ENCODE measurements at places on chromosomes 6 and 20. TPM values are rescaled to one million over a fixed set of nuclear protein-coding genes. Genes with fewer than 3 reads are reported as not detected.

DNA sequence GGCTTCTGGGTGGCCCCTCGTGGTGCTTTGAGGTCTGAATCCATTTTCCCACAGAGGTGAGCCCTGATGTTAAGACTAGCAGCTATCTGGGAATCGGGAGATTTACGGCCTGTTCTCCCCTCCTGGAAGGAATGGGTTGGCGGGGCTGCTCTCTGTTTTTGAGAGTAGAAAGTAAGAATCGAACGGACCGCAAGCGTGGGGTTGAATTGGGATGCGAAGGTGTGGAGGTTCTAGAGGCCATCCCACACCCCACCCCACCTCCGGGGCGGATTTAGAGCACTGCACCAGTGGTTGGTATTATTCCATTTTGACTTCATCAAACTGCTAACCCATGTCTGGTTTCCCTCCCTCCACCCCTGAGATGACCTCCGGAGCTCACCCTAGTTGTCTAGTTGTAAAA lies 11.5 kb downstream of the PYGB start:
- no peak for ATAC-seq

GRCh38 chr6:44002593-44003344 lies 124.5 kb downstream of the MRPL14 start:
- ATAC-seq, result peak; percentile 90

DNA sequence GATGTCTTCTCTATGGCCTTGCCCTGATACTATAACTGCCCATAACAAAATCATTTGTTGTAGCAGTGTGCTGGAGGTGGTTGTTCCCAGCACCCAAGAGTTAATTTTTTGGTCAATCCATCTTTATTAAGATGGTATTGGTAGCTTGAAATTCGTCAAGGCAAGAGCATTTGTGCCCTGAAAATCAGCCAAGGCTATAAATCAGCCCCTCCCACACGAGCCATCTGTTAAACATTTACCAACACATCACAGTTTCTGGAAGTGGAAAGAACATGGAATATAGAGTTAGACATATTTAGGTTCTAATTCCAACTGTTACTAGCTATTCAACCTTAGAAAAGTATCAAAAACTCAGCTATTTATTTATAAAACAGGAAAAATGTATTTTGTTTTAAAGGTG lies 888.4 kb upstream of the GJE1 start:
- no peak for ATAC-seq

DNA sequence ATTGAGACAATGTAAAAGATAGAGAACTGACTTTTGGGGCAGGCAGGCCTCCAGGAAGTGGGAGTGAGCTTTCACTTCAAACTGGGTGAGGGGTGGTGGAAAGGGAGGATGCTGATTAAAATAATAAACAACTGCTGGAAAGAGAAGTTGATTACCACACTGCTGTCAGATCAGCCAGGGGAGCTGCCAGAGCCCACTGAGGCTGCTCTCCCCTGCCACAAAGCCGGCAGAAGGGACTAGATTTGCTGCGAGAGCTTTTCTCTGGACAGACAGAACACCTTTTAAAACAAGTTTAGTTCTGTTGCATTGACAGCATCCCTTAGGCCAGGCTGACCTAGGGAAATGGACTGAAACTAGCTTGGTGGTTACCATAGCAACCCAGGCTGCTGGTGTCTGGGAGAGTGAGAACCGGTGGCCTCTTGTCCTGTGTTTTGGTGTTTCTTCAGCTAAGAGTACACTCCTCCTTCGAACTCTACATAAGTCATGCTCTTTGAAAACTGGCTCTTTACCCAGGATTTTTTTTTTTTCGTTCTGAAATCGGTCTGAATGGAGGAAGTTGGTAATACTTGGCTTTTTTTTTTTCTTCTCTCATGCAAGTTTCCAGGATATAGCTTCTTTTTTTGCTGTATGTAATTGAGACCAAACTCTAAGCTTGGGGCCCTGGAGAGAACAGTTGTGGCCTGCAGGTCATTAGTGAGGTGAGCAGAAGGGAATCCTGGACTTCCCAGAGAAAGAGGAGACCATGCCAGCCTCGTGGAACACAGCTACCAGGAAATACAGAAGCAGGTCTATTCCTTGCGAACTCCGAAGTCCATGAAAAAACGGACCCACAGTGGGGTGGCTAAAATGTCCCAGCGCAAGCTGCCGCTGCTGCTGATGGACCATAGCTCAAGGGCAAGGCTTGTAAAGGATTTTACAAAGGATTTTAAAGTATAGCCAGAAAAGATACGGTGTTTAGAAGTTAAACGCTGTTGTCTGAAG lies 374.4 kb downstream of the UTRN start:
- peak; percentile 73 for ATAC-seq

GRCh38 chr20:62230276-62230675 lies 8.0 kb upstream of the OSBPL2 start:
- no peak for ATAC-seq

DNA sequence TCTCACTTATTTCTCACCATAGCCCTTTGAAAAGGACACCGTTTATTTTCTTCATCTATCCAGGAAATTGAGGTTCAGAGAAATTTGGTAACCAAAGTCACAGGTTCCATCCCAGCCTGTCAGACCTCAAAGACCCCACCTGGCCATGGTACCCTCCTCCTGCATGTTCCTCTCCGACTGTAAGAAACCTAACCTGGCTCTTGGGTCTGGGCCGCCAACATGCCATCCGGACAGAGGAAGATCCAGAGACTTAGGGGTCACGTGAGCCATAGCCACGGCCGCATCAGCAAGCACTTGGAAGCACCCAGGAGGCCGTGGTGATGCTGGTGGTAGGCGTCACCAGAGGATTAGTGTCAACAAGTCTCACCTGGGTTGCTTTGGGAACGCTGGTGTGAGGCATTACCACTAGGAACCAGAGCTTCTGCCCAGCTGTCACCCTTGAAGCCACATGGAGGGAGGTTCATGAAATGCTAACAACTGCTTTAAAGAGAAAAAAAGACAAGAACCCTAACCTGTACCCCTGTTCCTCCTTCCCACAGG lies 177.1 kb downstream of the EYA2 start:
- no peak for ATAC-seq

DNA sequence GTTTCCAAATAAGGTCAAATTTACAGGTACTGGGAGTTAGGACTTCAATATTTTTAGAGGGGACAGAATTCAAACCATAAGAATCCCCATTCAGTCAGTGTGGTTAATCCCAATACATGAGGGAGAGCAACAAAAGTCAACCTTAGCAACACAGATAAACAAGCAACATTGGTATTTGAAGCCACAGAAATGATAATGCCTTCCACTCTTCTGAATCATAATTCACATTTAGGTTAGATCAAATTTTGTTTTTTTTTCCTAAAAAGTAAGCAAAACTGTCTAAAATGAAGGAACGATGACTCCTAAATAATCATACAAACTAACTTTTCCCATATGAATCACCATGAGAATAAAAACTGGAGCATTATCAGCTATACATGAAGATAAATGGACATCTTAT lies 246.0 kb upstream of the TENT5A start:
- no peak for ATAC-seq

DNA sequence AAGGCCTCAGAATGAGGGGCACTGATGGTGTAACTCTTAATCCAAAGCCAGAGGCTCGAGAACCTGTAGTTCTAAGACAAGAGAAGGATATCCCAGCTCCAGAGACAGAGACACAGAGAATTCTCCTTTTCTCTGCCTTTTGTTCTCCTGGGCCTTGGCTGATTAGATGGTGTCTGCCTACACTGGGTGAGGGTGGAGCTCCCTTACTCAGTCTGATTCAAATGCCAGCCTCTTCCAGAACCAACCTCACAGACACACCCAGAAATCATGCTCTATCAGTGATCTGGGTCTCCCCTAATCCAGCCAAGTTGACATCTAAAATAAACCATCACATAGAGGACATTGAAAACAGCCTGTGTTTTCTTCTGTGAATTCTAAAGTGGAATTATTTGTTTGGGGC lies 68.0 kb upstream of the SMIM28 start:
- no peak for ATAC-seq

- ATAC-seq, result no peak
Measured at GRCh38 chr6:119768201-119768600, 418.6 kb upstream of the MAN1A1 start.

DNA sequence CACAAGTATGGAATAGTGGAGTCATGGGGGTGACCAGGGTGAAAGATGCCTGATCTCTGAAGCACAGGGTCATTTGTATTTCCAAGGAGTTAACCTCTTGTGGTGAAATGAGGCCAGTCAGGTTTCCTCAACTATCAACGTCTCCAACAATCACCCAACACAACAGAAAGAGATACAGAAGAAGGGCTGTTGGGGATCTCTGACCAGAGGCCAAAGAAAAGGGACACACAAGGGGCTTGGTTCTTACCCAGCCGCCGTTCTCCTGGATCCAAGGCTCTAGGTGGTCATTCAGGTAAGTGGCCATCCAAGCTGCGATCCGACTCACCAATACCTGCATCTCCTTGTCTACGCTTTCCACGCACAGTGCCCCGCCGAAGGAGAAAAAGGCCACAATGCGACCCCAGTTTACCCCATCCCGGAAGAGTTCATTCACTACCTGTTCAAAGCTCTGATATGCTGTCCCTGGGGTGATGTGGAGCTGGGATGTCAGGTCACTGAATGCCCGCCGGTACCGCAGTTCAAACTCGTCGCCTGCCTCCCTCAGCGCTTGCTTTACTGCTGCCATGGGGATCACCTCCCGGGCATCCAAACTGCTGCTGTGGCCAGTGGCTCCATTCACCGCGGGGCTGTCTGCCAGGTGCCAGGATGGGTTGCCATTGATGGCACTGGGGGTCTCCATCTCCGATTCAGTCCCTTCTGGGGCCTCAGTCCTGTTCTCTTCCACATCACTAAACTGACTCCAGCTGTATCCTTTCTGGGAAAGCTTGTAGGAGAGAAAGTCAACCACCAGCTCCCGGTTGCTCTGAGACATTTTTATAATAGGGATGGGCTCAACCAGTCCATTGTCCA lies 1.0 kb downstream of the BCL2L1 start:
- no peak for ATAC-seq

- no peak for ATAC-seq
Measured at GRCh38 chr6:5905431-5906339, 101.0 kb downstream of the NRN1 start.

DNA sequence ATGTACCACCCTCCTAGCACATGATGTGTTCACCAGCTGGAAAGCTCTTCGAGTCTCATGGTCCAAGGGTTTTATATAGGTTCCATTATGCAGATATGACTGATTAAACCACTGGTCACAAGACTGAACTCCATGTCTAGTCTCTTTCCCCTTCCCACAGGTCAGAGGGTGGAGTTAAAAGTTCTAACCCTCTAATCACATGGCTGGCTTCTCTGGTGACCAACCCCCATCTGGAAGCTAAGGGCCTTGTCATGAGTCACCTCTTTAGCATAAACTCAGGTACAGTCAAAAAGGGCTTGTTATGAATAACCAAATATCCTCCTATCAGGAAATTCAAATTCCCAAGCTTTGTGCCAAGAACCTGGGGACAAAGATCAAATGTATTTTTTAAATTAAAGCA lies 52.0 kb upstream of the KLHL31 start:
- no peak for ATAC-seq

GRCh38 chr6:66230591-66230990 lies 523.6 kb upstream of the EYS start:
- no peak for ATAC-seq

DNA sequence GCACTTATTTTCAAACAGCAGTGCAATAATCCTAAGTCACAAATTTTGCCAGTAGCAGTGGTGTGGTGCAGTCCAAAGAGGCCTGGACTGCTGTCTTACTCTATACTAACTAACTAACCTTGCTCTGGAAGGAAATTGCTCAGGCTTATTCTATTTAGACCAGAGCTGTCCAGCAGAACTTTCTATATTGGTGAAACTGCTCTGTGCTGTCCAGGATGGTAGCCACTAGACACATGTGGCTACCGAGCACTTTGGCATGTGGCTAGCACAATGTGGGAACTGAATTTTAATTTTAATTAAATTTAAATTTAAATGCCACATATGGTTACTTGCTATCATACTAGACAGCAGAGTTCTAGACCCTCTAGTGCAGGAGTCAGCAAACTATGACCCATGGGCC lies 27.1 kb upstream of the FBXO9 start:
- ATAC-seq, result no peak

DNA sequence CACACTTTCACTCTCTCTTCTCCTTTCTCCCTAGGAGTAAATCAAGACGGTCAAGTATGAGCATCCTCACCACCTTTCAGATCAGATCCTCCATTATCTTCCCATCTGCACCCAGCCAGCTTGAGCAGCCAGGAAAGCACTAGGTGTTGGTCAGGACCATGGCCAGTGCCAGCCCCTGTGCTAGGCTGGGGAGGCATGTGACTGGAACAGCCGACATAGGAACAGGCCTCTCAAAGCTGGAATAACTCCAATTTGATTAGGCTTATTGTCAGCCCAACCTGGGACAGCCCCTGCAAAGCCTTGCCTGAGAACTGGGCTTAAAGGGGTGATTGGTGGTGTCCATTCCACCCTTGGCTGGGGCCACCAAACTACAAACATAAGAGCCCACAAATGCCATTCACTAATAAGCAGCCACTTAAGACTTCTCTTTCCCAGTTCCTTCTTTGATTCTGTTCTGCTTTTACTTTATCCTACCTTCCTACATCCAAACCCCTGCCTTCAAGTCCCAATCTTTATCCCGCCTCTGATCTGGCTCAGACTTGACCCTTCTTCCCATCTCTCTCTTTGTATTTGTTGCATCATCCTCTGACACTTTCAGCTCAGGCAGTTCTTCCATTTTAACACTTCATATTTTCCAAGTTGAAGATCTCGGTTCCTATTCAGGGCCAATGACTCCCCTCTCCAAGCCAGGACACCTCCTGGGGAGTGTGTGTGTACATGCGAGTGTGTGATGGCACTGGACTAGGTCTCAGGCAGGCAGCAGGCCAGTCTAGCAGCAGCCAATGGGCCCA lies 4.5 kb upstream of the TREM2 start:
- ATAC-seq, result no peak

GRCh38 chr6:154783229-154783628 lies 50.0 kb downstream of the SCAF8 start:
- no peak for ATAC-seq

DNA sequence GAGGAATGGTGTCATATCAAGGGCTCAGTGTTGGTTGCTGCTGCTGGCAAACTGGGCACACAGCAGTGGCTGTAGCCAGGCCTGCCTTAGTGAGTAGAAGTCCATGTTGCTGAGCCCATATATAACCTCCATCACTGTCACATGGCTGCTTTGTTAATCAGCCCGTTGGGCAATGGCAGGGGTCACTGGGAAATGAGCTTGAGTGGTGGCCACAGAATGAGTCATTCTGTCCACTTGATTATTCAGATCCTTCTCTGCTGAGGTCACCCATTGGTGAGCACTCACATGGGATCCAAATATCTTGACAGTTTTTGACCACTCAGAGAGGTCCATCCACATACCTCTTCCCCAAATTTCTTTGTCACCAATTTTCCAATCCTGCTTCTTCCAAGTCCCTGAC lies 898.9 kb upstream of the EYS start:
- ATAC-seq, result no peak

The PLG gene
- 0.41 TPM for total RNA-seq

The IMPG1 gene
- total RNA-seq, result 0.27 TPM

The PREP gene
- total RNA-seq, result 27.2 TPM

Measured in motor neuron (in vitro differentiated cells).